Skeletal muscle tissue (tissue), 5 donors: ENCODE measurements at places on chromosomes 2 and 18. TPM values are rescaled to one million over a fixed set of nuclear protein-coding genes. Genes with fewer than 3 reads are reported as not detected.

The PLGLB1 gene
- total RNA-seq, result 2.1 TPM

The NCK2 gene
- total RNA-seq, result 42.3 TPM

The KCNJ13 gene
- total RNA-seq, result not detected

The CYP27C1 gene
- total RNA-seq, result 2.6 TPM

The KIAA2012 gene
- under 0.01 TPM for total RNA-seq

The DSG4 gene
- not detected for total RNA-seq

The GAL3ST2 gene
- total RNA-seq, result not detected

The FAM124B gene
- total RNA-seq, result 12.5 TPM

The RESP18 gene
- not detected for total RNA-seq

The DSG1 gene
- not detected for total RNA-seq

The EGR4 gene
- total RNA-seq, result not detected

The PRKAG3 gene
- 9.9 TPM for total RNA-seq

The KLHL30 gene
- total RNA-seq, result 18.3 TPM
